Amniotic epithelial cell (primary cell): ENCODE measurements at places on chromosomes 2 and 18.

DNA sequence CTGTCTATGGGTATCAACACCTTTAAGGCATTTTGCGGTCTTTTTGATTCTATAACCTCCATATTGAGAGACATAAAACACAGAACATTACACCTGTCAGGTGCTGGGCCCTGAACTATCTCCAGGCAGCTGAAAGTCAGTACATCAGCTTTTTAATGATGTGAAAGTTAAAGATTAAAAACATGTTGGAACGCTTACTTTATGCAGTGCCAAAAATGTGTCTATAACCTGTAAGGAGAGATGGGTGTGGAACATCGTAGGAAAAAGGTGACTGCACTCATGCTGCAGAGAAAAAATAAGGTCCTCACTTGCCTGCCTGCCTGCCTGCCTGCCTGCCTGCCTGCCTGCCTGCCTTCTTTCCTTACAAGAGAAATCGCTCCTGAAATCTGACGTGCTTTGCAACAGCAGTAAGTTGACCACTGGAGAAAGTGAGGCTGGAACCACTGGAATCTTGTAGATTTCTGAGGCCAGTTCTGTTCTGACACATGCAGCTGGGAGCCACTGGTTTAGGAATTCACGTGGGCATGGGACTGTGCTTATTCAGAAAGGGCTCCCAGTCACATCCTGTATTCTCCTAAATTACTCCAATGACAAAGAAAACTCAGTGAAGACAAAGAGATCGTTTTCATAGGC is 34.1 kb downstream of the BCL11A start:
- no peak for DNase-seq

- no peak for DNase-seq
These were observed 806.4 kb downstream of the TRIB2 start for GRCh38 chr2:13522917-13523821.

DNA sequence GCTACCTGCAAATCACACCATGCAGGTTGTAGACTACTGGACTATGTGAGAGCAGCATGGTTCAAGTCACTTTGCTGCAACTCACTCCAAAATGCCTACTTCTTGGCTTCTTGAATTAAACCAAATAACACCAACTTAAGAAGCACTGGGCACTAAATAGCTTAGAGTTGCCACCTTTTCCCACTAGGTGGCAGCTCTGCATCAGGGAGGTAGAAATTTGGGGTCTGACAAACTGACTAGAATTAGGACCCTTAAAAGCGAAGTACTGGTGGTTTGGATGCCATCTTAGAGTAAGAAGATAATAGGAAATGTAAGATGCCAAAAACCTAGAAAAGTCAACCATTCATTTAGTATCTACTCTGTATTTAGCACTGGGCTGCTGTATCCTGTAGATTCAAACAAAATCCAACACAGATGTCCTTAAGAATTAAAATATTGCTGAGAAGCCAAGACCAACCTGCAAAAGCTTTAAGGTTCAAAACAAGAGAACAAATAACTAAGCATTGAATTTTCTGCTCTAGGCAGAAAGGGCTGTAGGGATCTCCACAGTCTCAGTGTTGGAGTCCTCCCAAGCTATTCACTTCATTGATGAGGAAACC is 65.5 kb downstream of the CCBE1 start:
- peak; percentile 44 for DNase-seq

- peak; percentile 30 for DNase-seq
These were observed 110.9 kb upstream of the BZW1 start for GRCh38 chr2:200700856-200701255.

DNA sequence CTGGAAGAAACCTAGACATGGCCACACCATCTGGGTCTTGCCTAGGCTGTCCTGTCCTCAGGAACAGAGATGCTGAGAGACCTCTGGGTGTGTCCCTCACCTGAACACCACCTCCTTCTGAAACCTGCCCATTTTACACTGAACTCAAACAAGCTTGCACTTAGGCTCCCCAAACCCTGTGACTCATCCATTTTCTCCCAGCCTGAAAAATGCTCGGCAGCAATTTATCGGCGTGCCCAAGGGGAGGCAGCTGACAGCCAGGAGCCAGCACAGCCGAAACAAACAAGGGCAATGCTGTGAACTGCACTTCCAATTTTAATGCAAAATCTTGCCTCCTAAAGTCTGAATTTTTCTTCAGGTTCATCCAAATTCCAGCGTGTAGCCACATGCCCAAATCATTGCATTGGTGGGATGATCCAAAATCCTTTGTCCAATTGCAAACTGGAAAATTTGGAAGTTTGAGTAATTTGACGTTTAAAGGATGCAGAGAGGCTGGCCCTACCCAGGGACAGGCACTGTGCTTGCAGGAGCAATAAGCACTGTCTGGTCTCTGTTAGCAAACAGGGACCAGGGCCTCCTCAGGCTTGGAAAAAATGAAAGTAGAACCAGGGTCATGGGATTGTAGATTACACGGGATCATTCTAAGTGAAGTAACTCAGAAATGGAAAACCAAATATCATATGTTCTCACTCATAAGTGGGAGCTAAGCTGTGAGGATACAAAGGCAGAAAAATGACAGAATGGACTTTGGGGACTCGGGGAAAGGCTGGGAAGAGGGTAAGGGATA is 67.7 kb downstream of the GALNT14 start:
- no peak for DNase-seq

DNA sequence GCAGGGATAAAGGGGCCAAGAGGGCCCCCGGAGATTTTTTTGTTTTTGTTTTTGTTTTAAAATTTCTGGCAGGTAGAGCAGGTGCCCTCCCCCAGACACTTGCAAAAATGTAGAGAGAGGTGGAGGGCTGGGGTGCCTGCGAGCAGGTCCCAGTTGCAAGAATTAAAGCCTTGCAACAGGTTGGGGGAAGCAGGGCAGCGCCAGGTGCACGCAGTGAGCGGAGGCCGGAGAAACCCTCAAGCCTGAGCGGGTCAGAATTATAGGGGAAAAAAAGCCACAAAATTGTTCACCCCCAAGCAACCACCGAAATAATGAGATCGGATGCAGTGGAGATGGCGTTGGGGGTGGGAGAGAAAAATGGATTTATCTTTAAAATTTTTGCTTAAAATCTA is 527 bp downstream of the IGFBP5 start:
- no peak for DNase-seq

- no peak for DNase-seq
These were observed 10.3 kb upstream of the PAPOLG start for GRCh38 chr2:60745761-60746160.
